Stimulated activated CD8-positive, alpha-beta memory T cell treated with anti-CD3 and anti-CD28 coated beads, Interleukin-15, amount 100 ng/mL, for 4 hours (primary cell): ENCODE measurements at places on chromosomes 13 and 19.
A peak's percentile ranks its signal among the peaks of the same experiment; 100 is the strongest.

DNA sequence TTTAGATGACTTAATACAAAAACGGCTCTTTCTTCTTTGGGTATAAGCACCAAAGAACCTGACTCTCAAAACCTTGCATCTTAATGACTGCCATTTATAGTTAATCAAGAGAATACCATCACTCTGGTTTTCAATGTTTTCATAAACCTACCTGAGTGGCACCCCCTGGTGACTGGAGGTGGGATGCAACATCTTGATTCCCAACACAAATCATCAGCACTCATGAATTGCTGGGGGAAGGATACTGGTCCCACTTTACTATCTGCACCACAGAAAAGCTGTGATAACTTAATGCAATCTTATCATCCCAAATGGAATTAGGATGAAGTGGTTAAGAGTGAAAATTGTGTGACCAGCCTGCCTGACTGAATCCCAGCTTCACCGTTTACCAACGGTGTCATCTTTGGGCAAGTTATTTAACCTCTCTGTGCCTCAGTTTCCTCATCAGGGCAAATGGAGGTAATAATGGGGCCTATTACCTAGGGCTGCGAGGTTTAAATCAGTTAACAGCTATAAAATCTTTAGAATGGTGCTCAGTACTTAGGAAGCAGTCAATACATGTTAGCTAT, 366.4 kb downstream of the KLF12 start:
- DNase-seq, result no peak

GRCh38 chr13:44263751-44264620, 109.6 kb upstream of the SERP2 start:
- no peak for DNase-seq

DNA sequence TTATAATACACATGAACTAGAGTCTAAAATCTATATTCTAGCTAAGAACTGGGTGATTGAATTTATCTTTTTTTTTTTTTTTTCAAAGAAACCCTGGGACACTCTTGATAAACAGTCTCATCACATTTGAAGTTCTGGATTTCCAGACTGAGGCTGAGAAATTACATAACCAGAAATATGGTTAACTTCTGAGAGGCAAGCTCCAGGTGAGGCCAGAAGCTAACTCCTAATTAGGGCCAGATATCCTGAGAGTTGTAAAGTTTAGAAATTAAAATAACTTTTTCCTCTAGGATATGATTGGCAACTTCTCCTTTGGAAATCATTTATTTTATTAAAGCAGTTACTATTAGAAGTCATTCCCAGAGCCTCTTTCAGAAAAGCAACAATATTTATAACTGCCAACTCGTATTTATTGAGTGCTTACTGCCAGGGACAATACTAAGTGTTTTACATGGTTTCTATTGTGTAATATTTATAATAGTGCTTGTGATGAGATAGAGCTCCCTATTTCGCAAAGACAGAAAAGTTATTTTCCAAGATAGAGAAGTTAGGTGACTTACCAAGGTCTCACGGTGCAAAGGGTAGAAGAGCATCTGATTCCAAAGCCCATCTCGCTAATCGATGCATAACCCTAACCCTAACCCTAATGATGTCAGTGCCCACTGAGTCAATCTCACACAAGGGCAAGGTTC, 187.7 kb downstream of the DCT start:
- DNase-seq, result no peak

DNA sequence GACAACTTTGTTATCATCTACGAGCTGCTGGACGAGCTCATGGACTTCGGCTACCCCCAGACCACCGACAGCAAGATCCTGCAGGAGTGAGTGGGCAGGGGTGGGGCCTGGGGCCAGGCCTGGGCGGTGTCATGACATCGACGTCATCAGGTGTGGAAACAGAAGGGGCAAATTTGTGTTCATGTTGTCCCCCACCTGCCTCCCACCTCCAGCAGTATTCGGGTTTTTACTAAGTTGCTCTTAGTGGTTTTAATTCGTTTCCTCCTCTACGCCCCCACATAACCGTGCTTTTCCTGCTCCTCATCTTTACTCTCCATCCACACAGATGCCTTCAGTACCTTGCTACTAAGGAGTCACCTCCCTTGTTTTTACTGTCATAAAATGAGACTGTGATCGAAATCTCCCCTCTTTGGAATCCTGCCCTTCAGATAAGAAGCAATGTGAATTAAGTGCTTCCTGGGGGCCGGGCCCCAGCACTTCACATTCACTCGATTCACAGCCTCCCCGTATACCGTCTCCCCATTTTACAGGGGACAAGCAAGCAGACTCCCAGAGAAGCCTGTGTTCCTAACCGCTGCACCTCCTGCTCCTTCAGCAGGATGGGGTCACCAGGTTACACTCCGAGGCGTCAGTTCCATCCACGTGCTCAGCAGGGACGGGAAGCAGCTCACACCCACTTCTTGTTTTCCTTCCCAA, 10.5 kb downstream of the AP1M1 start:
- DNase-seq, result no peak

- no peak for DNase-seq
These were observed 213.3 kb downstream of the KCNRG start for GRCh38 chr13:50228527-50228926.

GRCh38 chr19:19224852-19225494, 13.2 kb downstream of the NCAN start:
- peak; percentile 46 for DNase-seq

DNA sequence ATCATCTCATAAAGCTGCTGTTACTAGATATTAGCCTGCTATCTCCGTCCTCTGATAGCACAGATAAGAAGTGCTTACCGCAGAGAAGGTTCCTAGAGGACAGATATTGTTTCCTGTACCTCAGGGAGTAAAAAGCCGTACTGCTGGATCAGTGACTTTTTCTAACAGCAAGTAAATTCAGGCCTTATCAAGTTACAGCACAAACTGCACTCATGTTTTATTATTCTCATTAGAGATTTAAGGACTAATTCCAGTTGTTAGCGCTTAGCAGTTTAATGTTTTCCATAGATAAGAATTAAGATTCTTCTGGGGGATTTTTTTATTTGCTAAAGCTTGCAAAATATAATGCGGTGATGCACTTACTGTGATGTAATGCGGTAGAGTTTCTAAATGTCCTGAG, 119.0 kb upstream of the OBI1 start:
- no peak for DNase-seq

- DNase-seq, result no peak
These were observed 3.2 kb downstream of the UPK1A start for GRCh38 chr19:35669566-35669965.

DNA sequence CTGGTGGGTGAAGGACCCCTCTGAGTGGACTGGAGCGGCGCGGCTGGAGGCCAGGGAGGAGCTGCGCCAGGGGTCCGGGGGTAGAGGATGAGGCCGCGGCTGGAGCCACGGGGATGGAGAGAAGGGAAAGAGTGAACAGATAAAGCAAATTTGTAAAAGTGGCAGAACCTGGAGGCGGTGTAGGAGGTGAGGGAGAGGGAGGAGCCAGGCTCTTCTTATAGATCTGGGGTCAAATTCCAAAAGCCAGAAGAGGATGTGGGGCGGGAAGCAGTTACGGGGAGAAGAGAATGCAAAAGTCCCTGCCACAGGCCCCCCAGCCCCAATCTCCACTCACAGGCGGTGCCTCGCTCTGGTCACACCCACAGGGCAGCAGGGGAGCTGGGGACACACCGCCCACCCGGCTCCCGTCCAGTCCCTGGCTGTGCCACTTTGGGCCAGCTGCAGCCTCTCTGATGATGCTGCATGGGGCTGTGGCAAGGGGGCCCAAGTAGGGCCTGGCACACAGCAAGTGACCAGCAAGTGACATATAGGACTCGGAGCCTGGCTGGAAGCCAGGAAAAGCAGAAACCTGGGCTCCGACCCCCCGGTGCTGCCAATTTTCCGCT, 11.1 kb downstream of the LRRC4B start:
- no peak for DNase-seq

DNA sequence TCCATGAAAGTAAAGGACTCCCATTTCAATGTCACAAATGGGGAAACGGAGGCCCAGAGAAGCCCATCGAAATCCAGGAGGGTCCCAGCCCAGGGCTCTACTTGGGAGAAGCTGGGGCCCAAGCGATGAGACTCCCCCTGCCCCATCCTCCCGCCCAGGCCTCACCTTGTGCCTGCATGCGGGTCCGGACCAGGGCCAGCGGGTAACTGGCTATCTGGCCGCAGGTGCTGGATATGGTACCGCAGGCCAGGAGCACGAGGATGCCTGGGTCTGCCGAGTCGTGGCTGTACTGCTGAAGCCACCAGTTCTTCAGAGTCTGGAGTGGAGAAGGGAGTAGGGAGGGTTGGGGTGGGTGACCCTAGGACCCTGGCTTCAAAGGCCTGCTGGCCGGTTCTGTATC, 10.4 kb upstream of the SLC25A41 start:
- DNase-seq, result no peak

GRCh38 chr19:17859533-17860330, at the start of gene RPL18A:
Gene RPL18A (plus strand): TSS chr19:17859910. CDS start chr19:17859957, 47 bp downstream.
- peak; percentile 98 for DNase-seq

DNA sequence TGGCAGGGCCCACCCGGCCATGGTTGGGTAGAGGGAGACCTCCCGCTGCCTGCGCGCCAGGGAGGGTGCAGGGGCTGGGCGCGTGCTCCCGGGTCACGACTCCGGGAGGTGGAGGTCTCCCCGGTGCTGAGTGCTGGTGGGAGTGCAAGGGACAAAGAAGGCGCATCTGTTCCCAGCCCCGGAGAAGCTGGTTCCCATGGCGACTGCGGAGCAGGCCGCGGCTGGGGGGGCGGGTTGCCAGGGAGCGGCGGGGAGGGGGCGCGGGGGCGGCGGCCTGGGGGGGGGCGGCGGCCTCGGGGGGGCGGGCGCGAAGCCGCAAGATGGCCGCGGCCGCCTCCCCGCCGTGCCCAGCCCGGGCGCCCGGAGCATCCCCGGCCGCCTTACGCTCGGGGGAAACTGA, 1.2 kb downstream of the CBARP start:
- DNase-seq, result no peak

DNA sequence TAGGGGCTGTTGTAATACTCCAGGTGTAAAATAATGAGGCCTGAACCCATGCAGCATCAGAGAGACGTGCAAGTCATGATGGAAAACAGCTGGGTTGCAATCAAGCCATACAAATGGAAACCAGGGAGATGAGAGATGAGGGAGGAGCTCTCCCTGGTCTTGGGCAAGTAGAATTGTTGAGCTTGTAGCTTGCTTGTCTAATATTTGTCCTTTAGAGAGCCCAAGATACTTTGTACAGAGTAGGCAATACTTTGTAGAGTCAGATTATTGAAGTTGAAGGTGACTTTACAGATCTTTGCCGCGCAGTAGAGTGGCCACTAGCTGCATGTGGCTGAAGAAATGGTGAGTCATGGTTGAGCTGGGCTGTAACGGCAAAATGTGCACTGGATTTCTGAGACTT, 8.3 kb downstream of the ATP8A2 start:
- DNase-seq, result no peak

GRCh38 chr19:2727640-2727944, 6.4 kb upstream of the DIRAS1 start:
- DNase-seq, result no peak

DNA sequence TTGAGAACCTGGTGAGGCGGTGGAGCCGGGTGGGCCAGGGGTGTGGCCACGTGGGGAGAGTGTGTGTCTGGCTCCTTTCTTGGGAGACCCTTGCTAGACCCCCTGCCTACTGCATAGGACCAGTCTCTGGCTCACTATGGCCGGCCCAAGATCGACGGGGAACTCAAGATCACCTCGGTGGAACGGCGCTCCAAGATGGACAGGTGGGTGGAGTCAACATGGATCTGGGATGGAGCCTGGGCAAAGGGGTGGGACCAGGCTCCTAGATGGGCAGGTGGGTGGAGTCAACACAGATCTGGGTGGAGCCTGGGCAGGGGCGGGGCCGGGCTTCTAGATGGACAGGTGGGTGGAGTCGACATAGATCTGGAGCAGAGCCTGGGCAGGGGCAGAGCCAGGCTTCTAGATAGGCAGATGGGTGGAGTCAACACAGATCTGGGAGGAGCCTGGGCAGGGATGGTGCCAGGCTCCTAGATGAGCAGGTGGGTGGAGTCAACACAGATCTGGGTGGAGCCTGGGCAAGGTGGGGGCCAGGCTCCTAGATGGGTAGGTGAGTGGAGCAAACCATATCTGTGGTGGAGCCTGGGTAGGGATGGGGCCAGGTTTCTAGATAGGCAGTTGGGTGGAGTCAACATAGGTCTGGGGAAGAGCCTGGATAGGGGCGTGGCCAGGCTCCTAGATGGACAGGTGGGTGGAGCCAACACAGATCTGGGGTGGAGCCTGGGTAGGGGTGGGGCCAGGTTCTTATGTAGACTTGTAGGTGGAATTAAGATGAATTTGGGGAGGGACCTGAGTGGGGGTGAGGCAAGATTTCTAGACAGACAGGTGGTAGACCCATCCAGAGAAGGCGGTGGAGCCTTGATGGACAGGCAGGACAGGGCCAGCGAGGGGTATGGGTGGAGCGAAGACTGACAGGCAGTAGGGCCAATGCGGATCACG, 56.5 kb downstream of the VAV1 start:
- DNase-seq, result no peak

GRCh38 chr13:101019126-101019525, 344.5 kb upstream of the TMTC4 start:
- DNase-seq, result no peak

- DNase-seq, result no peak
These were observed 875.0 kb downstream of the SLITRK1 start for GRCh38 chr13:83007226-83007625.

DNA sequence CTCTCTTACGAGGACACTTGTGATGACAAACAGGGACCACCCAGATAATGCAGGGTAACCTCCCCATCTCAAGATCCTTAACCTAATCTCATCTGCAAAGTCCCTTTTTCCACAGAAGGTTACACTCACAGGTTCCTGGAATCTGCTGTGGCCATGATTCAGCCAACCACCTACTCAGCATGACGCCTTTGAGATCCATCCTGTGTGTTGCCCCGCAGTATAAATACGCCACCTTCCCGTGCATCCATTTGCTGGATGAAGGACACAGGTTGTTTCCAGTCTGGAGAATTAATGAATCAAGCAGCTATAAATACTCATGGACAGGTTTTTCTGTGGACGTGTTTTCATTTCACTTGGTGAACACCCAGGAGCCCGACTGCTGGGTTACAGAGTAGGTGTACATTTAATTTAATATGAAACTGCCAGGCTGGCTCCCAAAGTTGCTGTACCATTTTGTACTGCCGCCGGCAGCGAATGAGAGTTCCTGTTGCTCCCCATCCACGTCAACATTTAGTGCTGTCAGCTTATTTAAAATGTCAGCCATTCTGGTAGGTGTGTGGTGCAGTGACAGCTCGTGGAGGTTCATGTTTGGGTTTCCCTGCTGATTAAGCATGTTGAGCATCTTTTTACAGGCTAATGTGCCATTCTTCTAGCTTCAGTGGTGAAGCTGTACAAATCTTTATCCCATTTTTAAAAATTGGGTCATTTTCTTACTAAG, 40.2 kb downstream of the ELL start:
- DNase-seq, result no peak

DNA sequence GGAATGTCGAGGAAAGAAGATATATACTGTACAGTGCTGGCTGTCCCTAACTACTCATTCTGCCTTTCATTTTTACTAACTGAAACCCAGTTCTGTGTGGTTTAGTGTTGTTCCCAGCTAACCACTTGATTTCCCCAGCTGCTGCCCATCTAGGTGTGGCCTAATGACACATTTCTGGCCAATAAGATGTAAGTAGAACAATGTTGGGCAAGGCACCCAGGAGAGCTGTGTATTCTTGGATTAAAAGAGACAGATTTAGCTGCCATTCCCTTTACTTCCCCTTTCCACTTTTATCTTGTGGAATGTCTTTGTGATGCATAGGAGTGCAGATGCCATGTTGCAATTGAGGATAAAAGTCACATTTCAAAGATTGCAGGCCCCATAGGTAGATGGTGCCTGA, 28.3 kb upstream of the PCDH9 start:
- DNase-seq, result no peak
